ENCODE measurements at places on chromosomes 6 and 20.

GRCh38 chr6:124090491-124090890 lies 286.8 kb downstream of the NKAIN2 start:
- DNase-seq: no peak

- no peak for DNase-seq
These were observed 2.6 kb downstream of the GJA1 start for GRCh38 chr6:121437851-121438651.

GRCh38 chr6:87900160-87900698 lies 147.4 kb upstream of the SPACA1 start:
- no peak for DNase-seq

DNA sequence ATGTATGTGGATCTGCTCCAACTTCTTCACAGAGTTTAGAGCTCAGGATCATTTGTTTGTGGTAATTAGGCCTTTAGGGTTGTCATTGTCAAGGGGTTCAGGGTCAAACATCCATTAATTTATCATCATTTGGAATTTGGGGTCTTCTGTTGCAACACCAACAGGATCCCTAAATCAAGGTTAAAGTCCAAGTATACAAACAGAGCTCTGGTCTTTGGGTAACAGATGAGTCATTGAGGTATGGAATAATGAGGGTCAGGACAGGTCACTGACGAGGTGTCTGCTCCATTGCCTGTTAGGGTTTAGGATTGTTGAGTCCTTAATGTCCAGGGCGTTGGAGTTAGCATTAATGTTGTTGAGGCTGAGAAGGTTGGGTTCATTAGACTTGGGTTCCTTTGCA lies 47.6 kb downstream of the PRND start:
- DNase-seq: no peak

- DNase-seq: no peak
These were observed 149.8 kb downstream of the SH3BGRL2 start for GRCh38 chr6:79780881-79781280.

DNA sequence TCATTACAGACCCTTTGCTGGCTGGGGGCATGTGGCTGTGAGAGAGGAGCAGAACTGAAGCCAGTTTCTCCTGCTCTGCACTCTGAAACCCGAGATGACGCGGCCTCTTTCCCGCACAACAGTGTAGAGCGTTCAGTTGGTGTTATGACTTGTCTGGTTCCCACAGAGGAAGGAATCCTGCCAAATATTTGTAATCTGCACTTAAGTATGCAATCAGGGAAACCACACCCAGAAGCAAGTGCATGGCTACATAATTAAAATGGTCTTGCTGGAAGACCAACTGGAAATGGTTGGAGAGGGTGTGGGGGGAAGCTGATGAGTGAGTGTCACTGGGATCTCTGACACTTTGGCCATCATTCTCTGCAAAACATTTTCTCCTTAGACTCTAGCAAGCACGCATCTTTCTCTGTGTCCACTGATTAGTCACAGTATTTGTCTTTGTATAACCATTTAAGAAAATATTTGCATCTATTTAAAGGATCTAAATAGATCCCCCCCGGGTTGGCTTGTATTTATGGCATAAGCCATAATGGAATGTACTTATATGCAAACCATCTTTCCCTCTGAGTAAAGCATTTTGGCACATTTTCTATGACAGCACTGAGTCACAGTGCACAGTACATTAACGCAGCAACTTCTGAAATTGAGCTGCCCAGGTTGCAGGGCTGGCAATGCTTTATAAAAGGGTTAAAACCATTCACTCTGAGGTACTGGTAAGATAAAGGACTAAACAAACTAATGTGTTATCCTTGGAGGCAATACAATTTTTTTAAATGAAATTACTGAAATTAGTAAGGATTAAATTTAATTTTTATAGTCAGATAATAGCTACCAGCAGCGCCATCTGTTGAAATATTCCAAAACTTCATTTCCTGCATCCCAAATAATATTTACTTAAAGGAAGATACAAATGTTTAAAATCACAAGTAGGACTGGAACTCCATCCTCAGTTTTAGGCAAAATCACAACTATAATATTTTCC lies 76.7 kb downstream of the FOXC1 start:
- DNase-seq: no peak

- no peak for DNase-seq
These were observed 19.6 kb downstream of the ENPP3 start for GRCh38 chr6:131656667-131657066.

GRCh38 chr6:80366714-80367113 lies 260.2 kb downstream of the BCKDHB start:
- no peak for DNase-seq

GRCh38 chr20:1802385-1803060 lies 92.7 kb upstream of the SIRPA start:
- DNase-seq: peak; percentile 86

GRCh38 chr20:2386516-2387179 lies 5.9 kb downstream of the TGM6 start:
- no peak for DNase-seq

- no peak for DNase-seq
These were observed 16.2 kb upstream of the C6orf118 start for GRCh38 chr6:165325609-165326008.

GRCh38 chr6:131182991-131183425 lies 47.7 kb downstream of the AKAP7 start:
- DNase-seq: peak; percentile 15

- DNase-seq: no peak
These were observed 254.7 kb downstream of the GMPR start for GRCh38 chr6:16493112-16493511.

GRCh38 chr20:49612127-49612738 lies 44.3 kb upstream of the PTGIS start:
- no peak for DNase-seq

GRCh38 chr20:32622585-32623468 lies 37.7 kb upstream of the NOL4L start:
- no peak for DNase-seq

DNA sequence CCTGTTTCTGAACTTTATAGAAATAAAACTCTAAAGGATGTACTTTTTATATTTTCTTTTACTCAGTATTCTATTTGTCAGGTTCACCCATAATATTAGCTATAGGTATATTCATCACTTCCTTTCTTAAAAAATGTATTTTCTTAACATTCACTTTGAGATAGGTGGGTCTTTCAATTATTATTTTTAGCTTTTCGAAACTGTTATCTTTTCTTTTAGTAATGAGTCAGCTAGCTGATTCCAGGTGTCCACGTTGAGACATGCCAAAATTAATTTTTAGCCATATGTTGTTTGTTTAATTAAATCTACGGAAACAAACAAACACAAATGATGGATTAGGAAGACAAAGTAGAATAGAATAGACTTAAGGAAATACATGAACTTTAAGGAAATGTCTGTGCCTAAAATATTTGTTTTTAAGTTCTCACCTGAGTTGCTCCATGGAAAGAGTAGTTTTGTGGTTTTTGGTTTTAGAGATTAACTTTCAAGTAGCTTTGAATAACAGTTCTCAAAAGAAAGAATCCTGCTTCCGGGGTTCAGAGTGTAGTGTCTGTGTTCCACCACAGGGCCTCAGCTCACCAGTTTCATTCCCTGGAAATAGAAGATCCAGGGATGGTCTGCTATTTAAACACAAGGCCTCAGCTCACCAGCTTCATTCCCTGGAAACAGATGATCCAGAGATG lies 435.0 kb downstream of the HAO1 start:
- DNase-seq: no peak

DNA sequence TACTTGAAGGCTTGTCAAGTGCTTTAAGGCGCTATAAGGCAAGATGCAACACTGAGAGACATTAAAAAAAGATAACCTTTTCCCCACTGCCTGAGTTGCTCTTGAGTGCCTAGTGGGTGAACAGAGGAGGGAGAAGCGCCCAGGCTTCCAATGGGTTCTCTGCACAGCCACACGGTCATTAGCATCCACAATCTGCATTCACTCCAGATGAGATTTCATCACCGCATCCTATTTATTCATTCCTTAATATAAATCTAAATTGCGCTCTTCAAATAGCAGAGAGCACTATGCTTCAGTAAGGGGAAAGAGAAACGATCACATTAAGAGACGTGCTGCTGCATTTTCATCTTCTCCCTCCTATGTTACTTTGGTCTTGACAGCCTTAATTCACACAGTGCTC lies 219.2 kb downstream of the ATXN1 start:
- DNase-seq: no peak

DNA sequence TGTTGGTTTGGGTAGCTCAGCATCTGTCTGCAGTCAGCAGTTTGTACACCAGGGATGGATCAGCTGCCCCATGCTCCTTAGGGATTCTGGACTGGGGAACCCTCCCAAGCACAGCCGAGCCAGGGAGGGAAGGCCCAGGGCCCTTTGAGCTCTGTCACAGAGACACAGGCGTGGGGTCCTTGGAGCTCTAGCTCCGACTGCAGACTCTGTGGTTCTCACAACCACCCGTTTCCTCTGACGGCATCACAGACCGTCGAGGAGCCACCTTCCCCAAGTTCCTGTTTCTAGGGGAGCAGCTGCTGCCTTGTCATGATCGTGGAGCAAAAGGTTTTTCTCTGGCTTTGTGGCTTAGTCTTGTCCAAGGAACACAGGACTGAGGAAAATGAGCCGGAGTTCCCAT lies at the start of gene SLA2:
TSS of gene SLA2 (minus strand) at position 199 of the 400 bp plus-strand sequence. CDS start 4,861 bp downstream, outside the sequence.
- DNase-seq: no peak

DNA sequence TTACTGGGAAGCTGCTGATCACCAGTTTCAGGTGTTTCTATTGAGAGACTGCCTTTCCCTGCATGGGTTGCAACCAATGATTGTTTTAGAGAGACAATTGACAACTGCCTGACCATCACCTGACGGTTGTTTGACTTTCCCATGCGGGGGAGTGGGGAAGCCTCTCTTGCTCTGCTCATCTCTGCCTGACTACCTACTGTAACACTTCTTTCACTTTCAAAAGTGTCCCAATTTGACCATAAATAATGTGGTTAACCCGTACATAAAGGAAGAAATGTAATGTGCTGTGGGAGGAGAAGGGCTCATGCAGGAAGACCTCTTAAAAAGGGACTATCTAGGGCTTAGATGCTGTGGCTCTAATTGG lies 122.1 kb upstream of the PHACTR1 start:
- no peak for DNase-seq

GRCh38 chr6:149484733-149485700 lies at the start of gene ZC3H12D:
Gene ZC3H12D (minus strand): TSS chr6:149485014. CDS start chr6:149474543, 10,471 bp downstream.
- no peak for DNase-seq

All from endothelial cell (in vitro differentiated cells).